ENCODE measurements at places on chromosomes 13 and 19.

DNA sequence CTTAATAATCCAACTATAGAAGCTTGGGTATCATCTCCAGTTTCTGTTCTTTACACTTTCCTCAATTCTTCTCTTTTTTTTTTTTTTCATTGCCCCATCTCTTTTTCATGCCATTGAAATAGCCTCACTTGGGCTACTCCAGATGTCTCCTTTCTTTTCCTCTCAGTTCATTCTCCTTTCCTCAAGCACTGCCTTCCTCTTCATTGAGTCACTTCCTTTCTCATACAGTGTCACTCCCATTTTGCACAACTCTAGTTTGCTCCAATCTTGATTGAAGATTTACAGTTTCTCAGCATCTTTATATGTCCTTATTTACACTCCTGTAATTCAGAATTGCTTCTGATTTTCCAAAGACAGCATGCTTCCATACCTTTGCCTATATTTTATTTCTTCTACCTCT is 61.3 kb downstream of the IPO5 start:
- DNase-seq, result no peak

GRCh38 chr13:30869491-30869890 is 36.6 kb upstream of the MEDAG start:
- DNase-seq, result no peak

GRCh38 chr13:111954661-111955411 is 112.1 kb upstream of the SOX1 start:
- no peak for DNase-seq

- no peak for DNase-seq
Measured at GRCh38 chr13:99800951-99801350, 170.6 kb downstream of the ZIC5 start.

DNA sequence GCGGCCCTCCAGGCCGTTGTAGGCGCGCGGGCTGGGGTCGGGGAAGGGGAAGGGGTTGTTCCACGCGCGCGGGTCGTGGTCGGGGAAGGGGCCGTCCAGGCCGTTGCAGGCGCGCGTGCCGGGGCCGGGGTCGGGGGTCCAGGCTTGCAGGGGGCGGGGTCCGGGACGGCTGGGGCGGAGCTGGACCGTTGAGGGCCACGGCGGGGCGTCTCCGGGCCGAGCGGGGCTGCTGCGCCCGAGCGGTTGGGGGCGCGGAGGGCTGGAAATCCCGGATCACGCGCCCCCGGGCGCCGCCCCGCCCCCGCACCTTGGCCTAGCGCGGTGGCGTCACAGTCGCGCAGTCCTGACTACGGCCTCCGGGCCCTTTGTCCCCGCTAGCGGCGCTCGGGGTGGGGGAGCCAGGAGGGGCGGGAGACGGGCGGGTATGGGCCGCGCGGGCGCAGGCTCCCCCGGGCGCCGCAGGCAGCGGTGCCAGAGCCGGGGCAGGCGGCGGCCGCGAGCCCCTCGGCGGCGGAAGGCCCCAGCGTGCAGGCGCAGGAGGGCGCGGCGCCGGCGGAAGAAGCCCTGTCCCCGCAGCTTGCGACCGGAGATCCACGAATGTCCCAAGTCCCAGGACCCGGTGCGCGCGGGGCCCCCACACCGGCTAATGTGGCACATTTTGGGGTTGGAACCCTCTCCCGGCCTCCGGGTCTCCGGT is 665 bp downstream of the GPX4 start:
- DNase-seq, result peak; percentile 81

DNA sequence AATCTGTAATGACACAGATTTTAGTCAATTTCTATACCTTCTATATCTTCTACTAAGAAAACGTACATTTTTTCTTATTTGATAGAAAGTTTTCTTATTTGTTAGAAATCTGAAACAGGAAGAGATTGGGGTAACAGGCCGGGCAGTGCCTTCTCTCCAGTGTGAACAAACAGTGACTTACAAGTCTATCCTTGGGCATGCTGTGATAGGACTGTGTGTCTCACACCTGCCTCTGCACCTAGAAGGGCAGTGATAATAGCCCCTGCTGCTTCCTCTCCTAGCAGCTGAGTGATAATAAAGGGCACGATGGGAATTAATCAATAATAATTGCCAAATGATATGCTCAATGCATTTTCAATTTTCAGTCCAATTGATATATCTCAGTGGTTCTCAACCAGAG is 1.4 kb downstream of the TMEM272 start:
- no peak for DNase-seq

- no peak for DNase-seq
Measured at GRCh38 chr13:84446972-84447639, 564.8 kb upstream of the SLITRK1 start.

DNA sequence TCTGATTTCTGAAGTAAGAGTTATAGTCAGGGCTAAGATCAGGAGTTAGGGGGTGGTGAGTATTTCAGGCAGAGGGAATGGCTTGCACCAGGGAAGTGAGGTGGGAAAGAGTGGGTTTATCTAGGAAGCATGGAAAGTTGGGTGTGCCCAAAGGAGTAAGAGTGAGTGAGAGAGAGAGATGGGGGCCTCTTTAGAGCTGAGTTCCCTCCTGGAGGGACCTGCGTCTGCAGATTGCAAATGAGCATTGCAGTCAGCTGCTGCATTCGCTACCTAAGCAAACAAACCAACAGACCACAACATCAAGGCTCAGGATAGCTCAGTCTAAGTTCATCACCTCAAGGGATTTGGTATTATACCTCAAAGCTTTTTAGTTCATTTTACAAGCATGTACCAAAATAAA is 405.8 kb downstream of the FGF9 start:
- DNase-seq, result no peak

GRCh38 chr19:43847884-43848283 is 20.8 kb downstream of the ZNF283 start:
- no peak for DNase-seq

DNA sequence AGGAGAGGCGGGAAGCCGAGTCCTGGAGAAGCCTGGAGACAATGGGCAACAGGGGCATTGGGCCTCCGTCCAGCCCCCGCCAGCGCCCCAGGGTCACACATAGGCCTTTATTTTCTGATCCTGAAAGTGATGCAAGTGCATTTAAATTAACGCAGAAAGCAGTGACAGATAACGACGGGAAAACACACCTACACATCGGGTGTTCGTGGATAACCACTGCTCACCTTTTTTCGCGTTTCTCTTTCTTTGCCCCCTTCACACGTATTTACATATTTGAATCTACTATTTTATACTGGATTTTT is 30.4 kb upstream of the GRTP1 start:
- no peak for DNase-seq

GRCh38 chr13:76892488-76892887 is 6.3 kb upstream of the KCTD12 start:
- no peak for DNase-seq

GRCh38 chr19:18107235-18107634 is 9.7 kb downstream of the MAST3 start:
- DNase-seq, result no peak

DNA sequence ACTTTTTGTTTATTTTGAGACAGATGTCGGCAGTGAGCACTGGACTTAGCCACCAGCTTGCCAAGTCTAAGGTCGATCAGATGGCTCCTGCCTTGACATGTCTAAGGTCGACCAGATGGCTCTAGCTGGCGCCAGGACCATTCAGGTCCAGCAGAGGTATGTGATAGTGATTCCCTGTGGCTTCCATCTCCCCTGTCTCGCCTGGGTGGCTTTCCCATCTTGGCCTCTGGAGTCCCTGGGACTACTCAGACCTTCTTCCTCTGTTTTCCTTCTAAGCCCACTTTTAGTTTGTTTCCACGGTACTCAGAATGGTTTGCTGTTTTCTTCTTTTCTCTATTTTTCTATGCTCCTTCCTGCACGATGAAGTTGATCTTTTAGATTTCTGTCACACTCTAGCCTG is 1435.7 kb downstream of the UQCRFS1 start:
- DNase-seq, result no peak
